ENCODE measurements at places on chromosomes 4 and X.
A peak's percentile ranks its signal among the peaks of the same experiment; 100 is the strongest.

DNA sequence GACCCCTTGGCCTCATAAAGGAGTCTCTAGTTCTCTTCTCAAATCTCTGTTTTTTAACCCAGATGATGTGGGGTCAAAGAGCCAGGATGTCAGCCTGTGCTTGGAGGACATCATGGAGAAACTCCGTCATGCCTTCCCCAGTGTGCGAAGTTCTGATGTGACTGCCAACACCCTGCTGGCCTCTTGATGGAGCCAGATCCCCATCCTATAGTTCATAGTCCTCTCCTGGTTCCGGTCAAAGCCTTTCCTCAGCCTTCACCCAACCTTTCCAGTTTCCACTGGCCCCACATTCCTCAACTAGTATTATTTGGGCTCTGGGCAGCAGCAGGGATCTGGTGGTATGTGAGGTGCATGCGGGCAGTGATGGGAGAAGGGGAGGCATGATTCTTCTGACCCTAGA is 30.7 kb downstream of the TAF7L start:
- DNase-seq: no peak

- DNase-seq: no peak
Observed at GRCh38 chr4:6307891-6308290, 38.2 kb downstream of the WFS1 start.

GRCh38 chr4:8403173-8403753 is 37.3 kb downstream of the ACOX3 start:
- DNase-seq: peak; percentile 13

DNA sequence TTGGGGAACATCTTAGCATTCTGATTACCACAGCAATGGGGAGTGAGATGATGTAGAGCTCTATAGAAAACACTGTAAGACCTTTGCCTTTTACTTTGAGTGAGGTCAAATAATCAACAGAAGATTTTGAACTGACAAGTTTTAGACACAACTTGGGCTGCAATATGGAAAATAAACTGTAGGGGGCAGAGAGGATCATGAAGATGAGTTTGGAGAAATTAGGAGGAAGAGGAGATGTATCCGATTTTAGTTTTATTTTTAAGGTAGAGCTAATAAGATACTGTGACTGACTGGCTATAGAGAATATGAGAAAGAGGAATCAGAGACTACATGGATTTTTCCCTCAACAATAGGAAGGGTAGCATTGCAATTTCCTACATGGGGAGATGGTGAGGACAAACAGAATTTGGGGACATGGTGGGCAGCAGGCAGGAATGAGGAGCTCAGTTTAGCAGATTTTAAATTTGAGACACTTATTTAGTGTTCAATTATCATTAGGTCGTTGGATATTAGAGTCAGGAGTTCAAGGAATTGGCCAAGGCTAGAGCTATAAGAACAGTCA is 563.1 kb downstream of the INPP4B start:
- peak; percentile 1 for DNase-seq

DNA sequence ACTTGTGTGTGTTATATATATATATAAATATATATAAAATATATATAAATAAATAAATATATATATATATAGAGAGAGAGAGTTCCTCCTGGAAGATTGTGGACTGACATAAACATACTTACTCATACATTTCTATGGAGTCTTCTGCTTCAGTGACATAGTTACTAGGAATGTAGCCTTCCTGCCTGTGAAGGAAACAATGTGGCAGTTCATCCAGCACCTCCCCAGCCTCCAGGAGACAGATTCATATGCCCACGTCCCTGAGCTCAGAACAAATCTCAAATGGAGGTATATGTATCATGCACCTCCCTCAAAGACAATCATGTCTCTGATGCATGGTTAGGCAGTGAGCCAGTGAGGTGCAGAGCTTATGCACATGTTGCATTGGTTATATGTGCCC is 11.4 kb upstream of the TIMM8A start:
- DNase-seq: no peak

GRCh38 chr4:176320976-176321361 is 1.2 kb downstream of the SPCS3 start:
- no peak for DNase-seq

GRCh38 chr4:125317525-125317877 is 2.7 kb downstream of the FAT4 start:
- DNase-seq: no peak

- no peak for DNase-seq
Observed at GRCh38 chr4:1058997-1059665, 47.7 kb downstream of the FGFRL1 start.

GRCh38 chr4:155673453-155673979 is 6.9 kb downstream of the GUCY1A1 start:
- DNase-seq: no peak

GRCh38 chr4:116088771-116089170 is 975.4 kb upstream of the NDST4 start:
- no peak for DNase-seq

DNA sequence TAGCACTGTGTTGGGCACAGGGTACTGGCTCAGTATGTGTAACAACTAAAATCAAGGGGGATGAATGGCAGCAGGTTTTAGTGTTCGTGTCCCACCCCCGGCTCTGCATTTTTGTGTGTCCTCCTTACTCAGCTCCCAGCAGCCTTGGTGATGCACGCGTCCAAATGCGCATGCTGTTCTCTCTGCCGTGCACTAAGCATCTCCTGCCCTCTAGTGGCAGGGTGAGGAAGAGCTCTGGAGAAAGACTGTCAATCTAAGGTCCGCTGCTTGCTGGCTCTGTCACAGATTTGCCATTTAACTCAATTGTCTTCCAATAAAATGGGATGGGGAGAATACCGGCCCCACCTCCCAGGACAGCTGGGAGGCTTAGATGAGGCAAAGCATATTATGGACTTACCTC is 61.4 kb downstream of the WFS1 start:
- DNase-seq: no peak

DNA sequence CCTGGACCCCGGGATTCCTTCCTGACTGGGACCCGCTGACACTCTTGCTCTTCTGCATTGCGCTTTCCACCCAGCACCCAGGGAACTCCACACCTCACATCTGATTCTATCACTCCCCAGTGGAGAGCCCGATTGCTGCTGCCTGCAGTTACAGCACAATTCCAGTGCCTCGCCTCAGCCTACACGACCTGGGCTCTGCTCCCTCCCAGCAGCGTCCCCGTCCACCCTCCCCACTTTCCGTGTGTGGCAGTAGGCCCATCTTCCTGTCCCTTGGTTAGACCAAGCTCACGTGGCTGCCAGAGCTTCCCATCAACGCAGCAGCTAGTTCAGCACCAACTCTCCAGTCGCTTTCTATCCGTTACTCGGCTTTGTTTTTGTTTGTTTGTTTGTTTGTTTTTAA is 66.6 kb upstream of the SORBS2 start:
- DNase-seq: no peak

- no peak for DNase-seq
Observed at GRCh38 chr4:145324161-145324560, 143.8 kb upstream of the OTUD4 start.

- DNase-seq: no peak
Observed at GRCh38 chr4:152651473-152652060, 28.2 kb downstream of the TMEM154 start.

DNA sequence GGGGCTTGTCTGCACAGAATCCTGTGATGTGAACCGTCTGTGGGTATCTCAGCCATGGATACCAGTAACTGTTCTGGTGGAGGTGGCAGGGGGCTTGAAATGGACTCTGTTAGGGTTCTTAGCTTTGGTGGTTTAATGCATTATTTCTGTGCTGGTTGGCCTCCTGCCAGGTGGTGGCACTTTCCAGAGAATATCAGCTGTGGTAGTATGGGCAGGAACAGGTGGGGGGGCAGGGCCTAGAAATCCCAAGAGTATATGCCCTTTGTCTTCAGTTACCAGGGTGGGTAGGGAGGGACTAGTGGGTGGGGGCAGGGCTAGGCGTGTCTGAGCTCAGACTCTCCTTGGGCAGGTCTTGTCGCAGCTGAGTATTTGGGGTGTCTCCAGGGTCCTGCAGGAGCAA is 106.7 kb downstream of the KIT start:
- DNase-seq: no peak

DNA sequence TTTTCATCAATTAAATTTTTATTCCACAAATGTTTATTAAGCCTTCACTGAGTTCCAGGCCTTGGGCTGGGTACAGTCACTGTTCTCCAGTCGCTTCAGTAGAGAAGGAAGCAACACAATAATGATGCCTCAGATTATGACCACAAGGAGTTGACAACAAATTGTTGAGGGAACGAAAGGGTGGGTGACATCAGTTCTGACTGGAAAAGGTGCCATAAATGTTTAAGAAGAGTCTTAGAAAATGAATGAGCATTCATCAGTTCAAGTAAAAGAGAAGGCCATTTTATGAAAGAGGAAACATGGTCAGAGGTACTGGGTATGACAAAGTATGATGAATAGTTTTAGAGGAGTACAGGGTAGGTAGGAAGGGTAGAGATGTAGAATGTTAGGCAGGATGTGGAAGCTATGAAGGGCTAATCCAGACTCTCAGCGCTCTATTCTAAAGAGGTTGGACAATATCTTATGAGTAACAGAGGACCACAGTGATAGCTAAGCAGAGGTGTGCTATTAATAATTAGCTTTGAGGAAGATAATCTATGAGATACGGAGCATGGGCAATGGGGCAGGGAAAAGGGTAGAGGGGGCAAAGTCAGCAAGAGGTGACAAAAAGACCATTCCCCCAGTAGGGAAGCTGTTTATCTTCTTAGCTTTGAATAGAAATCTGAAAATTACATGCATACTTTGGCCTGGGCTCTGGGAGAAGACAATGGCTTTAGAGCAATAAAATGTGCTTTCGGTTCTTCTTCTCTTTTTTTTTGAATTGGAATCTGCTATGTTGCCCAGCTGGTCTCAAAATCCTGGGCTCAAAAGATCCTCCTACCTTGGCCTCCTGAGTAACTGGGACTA is 20.4 kb downstream of the AFP start:
- DNase-seq: no peak

- DNase-seq: no peak
Observed at GRCh38 chr4:15691346-15692135, 9.9 kb downstream of the FAM200B start.

DNA sequence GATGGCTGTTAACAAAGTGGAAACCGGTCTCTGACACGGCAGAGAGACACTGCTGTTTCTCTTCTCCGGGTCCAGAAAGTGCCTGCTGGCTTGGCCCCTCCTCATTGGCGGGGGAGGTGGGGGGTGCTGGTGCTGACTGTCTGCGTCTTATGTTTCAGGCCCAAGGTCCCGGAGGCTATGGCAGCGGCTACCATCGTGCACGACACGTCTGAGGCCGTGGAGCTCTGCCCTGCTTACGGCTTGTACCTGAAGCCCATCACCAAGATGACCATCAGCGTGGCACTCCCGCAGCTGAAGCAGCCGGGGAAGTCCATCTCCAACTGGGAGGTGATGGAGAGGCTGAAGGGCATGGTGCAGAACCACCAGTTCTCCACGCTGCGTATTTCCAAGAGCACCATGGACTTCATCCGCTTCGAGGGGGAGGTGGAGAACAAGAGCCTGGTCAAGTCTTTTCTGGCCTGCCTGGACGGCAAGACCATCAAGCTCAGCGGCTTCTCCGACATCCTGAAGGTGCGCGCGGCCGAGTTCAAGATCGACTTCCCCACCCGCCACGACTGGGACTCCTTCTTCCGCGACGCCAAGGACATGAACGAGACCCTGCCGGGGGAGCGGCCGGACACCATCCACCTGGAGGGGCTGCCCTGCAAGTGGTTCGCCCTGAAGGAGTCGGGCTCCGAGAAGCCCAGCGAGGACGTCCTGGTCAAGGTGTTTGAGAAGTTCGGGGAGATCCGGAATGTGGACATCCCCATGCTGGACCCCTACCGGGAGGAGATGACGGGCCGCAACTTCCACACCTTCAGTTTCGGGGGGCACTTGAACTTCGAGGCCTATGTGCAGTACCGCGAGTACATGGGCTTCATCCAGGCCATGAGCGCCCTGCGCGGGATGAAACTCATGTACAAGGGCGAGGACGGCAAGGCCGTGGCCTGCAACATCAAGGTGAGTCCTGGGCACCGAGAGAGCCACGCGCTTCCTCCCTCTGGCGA is 2.2 kb downstream of the AKAP17A start:
- DNase-seq: no peak

- DNase-seq: no peak
Observed at GRCh38 chrX:275967-276580, 5.1 kb upstream of the PLCXD1 start.

DNA sequence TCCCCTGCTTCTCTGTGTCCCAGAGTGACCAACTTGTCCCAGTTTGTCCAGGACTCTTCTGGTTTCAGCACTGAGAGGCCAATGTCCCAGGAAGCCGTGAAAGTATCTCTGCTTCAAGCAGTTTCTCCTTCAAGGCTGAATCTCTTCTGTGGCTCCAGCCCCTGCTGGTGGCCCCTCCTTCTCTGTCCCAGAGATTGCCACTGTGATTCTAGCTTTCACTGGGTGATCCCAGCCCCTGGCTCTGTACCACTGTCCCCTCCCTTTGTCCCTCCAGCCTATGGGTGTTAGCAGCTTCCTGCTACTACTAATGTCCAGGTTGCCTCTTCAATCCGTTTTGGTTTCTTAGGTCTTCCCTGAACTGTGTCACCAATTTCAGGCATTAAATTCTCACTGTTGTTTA is 70.5 kb downstream of the SOX3 start:
- no peak for DNase-seq

DNA sequence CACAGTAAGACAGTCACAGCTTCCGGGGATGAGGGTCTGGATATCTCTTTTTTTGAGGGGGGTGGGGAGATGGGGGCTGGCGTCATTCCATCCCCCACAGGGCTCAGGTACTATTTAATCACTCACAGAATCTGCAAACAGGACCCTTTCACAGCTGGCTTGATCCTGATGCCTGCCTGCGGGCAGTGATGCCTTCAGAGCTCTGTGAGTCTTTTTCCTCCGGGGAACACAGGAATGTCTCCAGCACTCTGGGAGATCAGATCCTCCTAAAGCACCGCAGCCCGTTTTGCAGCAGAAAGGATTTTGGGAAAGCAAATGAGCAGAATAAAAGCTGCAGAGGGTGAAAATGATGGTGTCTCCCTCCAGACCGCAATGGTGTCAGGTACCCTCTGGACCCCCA is 13.2 kb upstream of the SHOX start:
- no peak for DNase-seq

- DNase-seq: no peak
Observed at GRCh38 chr4:40121515-40121914, 64.9 kb downstream of the N4BP2 start.

DNA sequence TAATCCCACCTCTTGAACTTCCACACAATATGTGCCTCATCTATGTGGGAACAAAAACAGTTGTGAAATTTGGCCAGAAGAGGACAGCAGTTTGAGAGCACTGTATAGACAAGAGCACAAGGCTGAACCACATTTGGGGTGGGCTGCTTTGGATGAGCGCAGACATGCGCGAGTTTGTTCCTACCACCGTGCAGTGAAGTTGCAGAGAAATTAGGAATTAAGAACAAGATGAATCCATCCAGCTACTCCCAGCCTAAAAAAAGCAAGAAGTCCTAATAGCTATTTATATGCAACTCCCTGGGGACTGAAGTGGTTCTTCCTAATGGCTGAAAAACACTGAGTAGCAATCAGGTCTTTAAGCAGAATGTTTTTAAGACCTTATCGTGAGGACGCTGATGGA is 1.0 kb downstream of the GAB3 start:
- no peak for DNase-seq

GRCh38 chr4:1562371-1562770 is 121.7 kb downstream of the FAM53A start:
- DNase-seq: no peak

Data from stimulated activated CD8-positive, alpha-beta memory T cell treated with anti-CD3 and anti-CD28 coated beads, Interleukin-4, amount 100 ng/mL, for 1 hour (primary cell).